ENCODE measurements at places on chromosomes 2 and 18. TPM values are rescaled to one million over a fixed set of nuclear protein-coding genes. Genes with fewer than 3 reads are reported as not detected.

DNA sequence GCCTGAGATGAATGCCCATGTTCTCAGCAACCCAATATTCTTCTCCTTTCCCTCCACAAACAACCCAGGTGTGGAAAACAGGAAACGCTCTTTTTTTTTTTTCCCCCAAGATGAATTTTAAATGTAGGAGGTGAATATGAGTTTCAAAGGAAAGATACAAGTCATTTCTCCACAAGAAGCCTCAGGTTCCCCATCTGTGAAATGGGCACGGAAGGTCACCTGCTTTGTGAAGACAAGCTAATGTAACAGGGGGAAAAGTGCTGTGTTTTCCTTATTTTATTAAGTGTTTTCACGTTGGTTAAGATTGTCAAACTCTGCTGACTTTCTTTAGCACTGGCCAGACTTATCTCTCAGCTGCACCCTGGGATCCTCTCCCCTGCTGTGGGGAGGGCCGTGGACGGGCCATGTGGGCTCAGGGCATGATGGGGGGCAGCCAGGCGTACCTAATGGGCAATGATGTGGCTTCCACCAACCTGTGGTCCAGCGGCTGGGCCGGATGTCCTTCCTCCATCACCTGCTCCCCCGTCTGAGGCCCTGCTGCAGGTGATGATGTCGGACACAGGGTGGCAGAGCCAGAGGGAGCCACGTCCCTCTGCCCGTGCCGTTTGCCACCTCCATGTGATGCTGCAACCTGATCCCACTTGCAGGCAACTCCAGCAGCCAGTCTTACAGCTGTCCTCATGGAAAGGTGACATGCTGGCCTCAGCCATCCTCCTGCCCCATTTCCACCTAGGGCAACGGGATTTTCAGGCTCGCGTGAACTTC is 130.0 kb upstream of the PXDN start:
- H3K27me3 ChIP-seq = peaks cover 44% of the 10 kb centered on the region
- DNase-seq = no peak
- no peak overlapping the region for H3K4me3 ChIP-seq
- H3K36me3 ChIP-seq = no peaks in the 10 kb centered on the region

DNA sequence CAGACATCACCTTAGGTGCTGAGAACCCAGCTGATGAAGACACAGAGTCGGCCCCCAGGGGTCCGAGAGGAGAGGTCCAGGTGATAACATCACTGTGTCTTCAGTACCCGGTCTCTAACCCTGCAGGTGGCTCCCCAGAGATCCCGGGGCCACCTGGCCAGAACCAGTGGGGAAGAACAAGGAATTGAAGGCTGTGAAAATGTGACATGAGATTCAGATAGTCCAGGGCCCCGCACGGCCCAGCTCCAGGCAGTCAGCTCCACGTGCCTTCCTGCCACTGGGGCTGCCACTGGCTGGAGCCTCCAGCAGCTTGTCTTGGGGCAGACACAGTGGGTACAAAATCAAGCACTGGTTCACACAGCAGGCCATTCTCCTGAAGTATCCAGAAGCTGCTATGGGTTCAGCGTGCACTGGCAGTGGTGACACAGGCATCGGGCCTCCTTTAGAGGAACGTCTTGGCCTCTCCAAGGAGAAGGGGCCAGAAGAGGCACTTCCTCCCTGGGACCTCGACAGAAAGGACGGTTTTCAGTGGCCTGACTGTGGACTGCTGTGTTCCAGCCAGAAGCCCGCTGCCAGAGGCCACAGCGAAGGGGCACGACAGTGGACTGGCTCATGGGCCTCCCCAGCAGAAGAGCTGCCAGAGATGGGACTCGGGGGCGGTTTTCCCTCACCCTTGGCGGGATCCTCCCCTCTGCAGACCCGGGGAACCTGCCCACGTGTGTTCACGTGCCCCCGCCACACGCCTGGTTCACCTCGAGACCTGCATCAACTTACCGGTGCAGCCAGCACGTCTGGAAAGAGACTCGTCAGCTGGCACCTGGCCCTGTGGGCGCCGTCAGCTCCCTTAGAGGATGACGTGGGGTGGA is 150.4 kb downstream of the HDAC4 start:
- no peaks in the 10 kb centered on the region for H3K27me3 ChIP-seq
- H3K36me3 ChIP-seq = no peaks in the 10 kb centered on the region
- peaks cover 10% of the 10 kb centered on the region for H3K4me1 ChIP-seq
- DNase-seq = no peak

The UCN gene
- total RNA-seq = 2.4 TPM

The ACVR1 gene
- total RNA-seq = 23.7 TPM

The HOXD8 gene
- not detected for total RNA-seq

The ATP6V1B1 gene
- total RNA-seq = not detected

GRCh38 chr2:175854129-175854528 is 147.9 kb downstream of the LNPK start:
- H3K4me1 ChIP-seq = peaks cover 15% of the 10 kb centered on the region
- peaks cover 2% of the 10 kb centered on the region for H3K27me3 ChIP-seq
- no peak for DNase-seq
- no peak overlapping the region for H3K4me3 ChIP-seq

- no peaks in the 10 kb centered on the region for H3K4me1 ChIP-seq
- no peaks in the 10 kb centered on the region for H3K27me3 ChIP-seq
- no peaks in the 10 kb centered on the region for H3K36me3 ChIP-seq
- no peak overlapping the region for H3K4me3 ChIP-seq
- DNase-seq = no peak
- H3K27ac ChIP-seq = no peak overlapping the region
Observed at GRCh38 chr2:39938035-39938835, 159.2 kb upstream of the THUMPD2 start.

The RNF125 gene
- 2.6 TPM for total RNA-seq

- DNase-seq = no peak
- H3K27ac ChIP-seq = no peak overlapping the region
- H3K36me3 ChIP-seq = no peaks in the 10 kb centered on the region
- no peak overlapping the region for H3K4me3 ChIP-seq
- H3K27me3 ChIP-seq = no peaks in the 10 kb centered on the region
Observed at GRCh38 chr2:211132573-211132972, 576.2 kb downstream of the CPS1 start.

- H3K4me1 ChIP-seq = peaks cover 8% of the 10 kb centered on the region
- H3K27ac ChIP-seq = peak overlapping the region; percentile 100
- peak; percentile 33 for DNase-seq
- H3K4me3 ChIP-seq = peak overlapping the region; percentile 95
- peaks cover 5% of the 10 kb centered on the region for H3K27me3 ChIP-seq
- no peaks in the 10 kb centered on the region for H3K36me3 ChIP-seq
Observed at GRCh38 chr2:88016960-88017779, 823 bp upstream of the RNU2-63P start.

The FBLN7 gene
- 9.3 TPM for total RNA-seq

DNA sequence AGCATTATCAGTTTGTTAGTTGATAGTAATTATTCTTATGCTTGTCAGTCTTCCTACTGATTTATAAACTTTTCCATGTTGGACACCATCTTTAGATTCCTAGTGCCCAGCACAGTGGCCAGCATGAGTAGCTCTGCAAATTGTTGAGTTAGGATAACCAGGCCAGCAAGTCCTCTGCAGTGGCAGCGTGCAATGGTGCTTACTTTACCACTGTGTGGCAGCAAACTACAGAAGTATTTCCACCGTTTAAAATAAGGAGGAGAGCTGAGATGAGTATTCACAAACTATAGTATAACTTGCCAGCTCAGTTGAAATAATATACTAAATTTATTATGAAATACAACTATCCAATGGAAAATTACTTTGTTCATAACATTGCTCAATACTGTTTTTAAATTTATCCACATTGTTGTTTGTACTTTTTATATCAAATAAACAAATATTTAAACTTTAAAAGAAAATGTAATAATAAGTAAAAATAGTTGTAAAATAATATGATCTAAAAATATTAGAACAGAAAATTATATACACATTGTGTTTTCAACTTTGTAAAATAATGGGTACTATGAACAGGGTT is 9.3 kb upstream of the THADA start:
- H3K27me3 ChIP-seq = no peaks in the 10 kb centered on the region
- no peak overlapping the region for H3K4me3 ChIP-seq
- H3K36me3 ChIP-seq = no peaks in the 10 kb centered on the region
- no peak for DNase-seq
- peaks cover 7% of the 10 kb centered on the region for H3K4me1 ChIP-seq

DNA sequence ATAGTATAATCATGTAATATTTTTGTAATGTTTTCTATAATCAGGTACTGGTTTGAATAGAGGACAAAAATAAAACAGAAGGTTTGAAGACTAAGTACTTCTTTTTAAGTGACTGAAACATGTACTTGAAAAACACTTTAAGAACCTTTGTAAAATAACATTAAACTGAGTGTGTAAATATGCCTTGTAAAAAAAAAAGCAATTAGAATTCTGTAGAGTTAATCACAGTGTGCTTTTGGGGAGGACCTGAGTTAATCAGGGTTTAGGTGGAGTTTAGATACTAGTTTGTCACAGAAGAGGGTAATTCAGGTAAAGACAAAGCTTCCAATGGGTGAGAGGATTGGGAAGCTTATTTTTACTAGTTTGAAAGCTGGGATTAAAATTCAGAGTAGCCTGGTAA is 10.3 kb downstream of the MBD5 start:
- H3K27ac ChIP-seq = no peak overlapping the region
- no peak overlapping the region for H3K4me3 ChIP-seq
- no peak for DNase-seq

All from progenitor cell of endocrine pancreas (in vitro differentiated cells).